ENCODE measurements at places on chromosomes 7 and 10. TPM values are rescaled to one million over a fixed set of nuclear protein-coding genes. Genes with fewer than 3 reads are reported as not detected.

TMEM225B gene
- total RNA-seq = 0.24 TPM

HEPACAM2 gene
- total RNA-seq = 0.12 TPM

PCBD1 gene
- total RNA-seq = 48.8 TPM

FAM25C gene
- total RNA-seq = not detected

PANK1 gene
- total RNA-seq = 4.4 TPM

DNA sequence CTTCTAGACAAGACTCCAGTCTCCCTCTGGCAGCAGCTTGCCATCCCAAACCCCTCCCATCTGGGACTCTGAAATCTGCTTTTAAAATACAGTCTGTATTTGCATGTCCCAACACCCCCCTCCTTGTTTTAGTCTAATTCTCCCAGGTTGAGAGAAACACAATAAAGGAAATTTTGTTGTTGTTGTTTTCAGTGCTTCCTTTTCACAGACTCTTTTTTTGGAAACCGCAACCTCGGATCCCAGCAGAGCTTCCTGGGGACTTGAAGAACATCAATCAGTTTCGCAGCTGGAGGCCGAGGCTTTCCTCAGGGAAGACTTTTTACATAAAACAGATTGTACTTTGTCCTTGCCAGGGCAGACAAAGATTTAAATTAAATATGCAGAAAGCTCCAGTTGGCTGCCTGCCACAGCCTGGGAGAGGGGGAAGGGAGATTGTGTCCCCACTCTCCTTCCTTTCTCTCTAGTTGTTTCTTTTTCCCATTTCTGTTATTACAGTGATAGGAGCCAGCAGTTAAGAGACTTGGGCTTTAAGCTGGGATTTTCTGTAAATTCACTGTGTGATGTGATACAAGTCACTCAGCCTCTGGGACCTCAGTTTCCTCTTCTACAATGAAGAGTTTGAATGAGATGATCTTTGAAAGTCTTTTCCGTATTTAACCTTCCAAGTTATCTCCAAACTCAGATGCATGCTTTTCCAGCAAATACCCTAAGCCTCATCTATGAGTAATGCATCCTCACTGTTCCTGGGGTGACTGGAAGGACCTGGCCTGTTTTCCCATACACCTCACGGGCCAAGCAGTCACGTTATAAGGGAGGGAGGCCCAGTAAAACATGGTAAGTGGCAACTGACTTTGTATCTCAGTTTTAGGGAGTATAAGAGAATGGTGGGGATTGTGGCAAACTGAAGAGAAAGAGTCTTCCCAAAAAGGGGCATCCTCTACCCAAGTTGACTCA is 192.3 kb downstream of the REEP3 start:
- DNase-seq = no peak
- peak overlapping the region; percentile 21 for H3K4me3 ChIP-seq
- no peaks in the 10 kb centered on the region for H3K36me3 ChIP-seq
- H3K27me3 ChIP-seq = no peaks in the 10 kb centered on the region

GRCh38 chr7:131327626-131328376 is at the start of gene MKLN1:
MKLN1 (plus strand) TSS chr7:131327876; CDS start chr7:131327900, 24 bp downstream.
- peaks cover 54% of the 10 kb centered on the region for H3K4me1 ChIP-seq
- H3K27ac ChIP-seq = peak within 1 kb of the TSS; percentile 96
- peaks cover 20% of the 10 kb centered on the region for H3K36me3 ChIP-seq
- peak; percentile 74 for DNase-seq

DNA sequence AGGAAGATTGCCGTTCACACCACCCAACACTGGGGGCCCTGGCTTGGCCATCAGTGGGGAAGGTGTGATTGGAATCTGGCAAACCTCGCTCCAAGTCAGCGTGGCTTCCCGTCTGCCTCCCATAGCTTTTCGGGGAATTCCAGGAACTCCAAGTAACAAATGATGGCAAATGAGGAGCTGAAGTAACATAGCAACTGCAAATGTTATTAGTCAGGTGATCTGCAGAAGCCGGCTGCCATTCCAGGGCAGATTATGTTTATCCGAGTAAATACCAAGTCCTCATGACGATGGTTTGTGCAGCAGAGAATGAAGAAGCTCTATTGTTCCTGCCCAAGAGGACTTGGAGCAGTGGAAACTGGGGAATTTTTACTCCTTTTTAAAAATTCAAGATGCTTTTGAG is 270.5 kb upstream of the PODXL start:
- H3K36me3 ChIP-seq = no peaks in the 10 kb centered on the region
- H3K27ac ChIP-seq = no peak overlapping the region
- no peak overlapping the region for H3K4me3 ChIP-seq
- no peaks in the 10 kb centered on the region for H3K4me1 ChIP-seq
- DNase-seq = no peak
- peaks cover 42% of the 10 kb centered on the region for H3K27me3 ChIP-seq

- H3K27ac ChIP-seq = no peak overlapping the region
- H3K4me1 ChIP-seq = peaks cover 16% of the 10 kb centered on the region
- peaks cover 6% of the 10 kb centered on the region for H3K36me3 ChIP-seq
- peak; percentile 17 for DNase-seq
- H3K27me3 ChIP-seq = peaks cover 16% of the 10 kb centered on the region
- no peak overlapping the region for H3K4me3 ChIP-seq
Measured at GRCh38 chr10:46237815-46238510, 48.8 kb upstream of the ANTXRL start.

DNA sequence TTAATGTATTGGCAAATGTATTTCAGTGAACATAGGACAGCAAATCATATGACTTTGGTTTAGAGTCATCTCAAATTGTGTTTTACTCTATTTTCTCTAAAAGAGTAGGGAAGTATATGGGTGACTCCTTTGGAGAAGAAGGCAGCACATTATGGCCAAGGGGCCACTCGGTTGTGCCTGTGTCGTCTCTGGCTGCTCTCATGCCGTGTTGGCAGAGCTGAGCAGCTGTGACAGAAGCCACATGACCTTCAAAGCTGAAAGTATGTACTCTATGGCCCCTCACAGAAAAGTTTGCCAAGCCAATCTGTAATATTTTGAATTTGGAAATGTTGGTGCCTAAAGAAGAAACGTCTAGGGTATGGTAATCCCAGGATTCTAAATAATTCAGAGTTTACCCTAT is 47.5 kb downstream of the TASOR2 start:
- no peak overlapping the region for H3K4me3 ChIP-seq
- H3K27ac ChIP-seq = no peak overlapping the region
- no peaks in the 10 kb centered on the region for H3K27me3 ChIP-seq
- H3K4me1 ChIP-seq = no peaks in the 10 kb centered on the region
- DNase-seq = no peak

DNA sequence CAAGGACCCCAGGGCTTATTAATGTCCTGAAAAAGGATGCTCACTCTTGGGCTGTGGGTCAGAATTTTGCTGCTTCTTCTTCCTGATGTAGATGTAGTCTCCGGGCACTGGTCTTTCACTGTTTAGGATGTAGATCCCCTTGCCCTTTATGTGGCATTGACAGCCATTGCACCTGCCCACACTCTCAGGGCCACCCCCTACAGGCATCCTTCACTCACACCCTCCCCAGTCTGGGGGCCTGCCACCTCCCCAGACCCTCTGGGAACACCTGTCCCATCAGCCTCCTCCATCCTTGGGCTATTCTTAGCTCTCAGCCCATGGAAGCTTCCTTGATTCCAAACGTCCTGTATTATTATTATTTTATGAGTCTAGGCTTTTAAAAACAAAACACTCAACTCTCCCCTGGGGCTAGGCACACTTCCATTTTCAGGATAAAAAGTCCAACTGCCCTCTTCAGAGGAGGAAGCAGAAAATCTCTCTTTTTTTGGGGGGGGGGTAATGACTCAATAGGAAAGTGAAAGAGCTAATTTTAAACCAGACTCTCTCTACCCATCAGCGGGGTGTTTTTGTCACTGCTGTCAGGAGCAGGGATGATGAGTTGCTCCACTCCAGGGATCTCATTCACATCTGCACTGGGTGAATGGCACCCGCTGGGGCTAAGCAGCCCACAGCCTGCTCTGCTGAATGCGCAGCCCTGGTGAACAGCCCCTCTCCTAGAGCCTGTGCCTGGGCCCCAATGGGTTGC is 11.5 kb upstream of the KLRG2 start:
- no peaks in the 10 kb centered on the region for H3K36me3 ChIP-seq
- H3K4me1 ChIP-seq = peaks cover 10% of the 10 kb centered on the region
- H3K27ac ChIP-seq = no peak overlapping the region

DNA sequence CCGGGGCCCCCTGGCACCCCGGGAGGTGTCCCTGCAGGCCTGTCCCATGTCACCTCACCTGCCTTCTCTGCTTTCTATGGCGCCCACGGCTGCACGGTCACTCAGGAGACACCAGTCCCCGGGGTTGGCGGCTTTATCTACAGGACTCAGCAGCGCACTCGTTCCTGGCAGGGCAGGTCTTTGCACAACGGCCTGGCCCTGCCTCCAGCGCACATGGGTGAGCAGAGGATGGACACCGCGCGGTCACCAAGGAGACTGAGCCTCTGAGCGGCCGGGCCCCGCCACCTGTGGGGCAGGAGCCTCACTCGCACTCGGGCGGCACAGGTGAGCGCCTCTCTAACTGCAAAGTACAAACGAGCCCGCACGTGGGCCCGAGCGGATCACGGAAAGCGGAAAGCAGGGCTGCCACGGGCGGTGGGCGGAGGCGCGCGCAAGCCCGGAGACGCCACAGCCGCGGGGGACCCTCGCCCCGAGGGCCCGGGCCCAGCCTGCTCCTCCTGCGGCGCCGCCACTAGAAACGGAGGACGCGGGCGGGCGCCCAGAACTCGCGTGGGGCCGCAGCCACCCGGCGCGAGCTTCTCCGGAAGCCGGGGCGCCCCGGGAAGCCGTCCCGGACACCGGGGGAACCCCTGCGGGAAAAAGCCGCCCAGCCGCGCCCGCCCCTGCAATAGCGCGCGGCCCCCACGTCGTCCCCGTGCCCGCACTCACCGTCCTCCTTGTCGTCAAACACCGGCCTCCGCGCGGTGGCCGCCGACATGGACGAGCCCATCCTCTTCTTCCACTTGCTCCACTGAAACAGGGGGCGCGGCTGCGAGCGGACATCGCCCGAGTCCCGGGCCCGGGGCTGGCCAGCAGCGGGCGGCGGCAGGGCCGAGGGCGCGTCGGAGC is 642 bp downstream of the STK32C start:
- no peak for DNase-seq
- H3K4me1 ChIP-seq = no peaks in the 10 kb centered on the region
- no peaks in the 10 kb centered on the region for H3K36me3 ChIP-seq
- peak overlapping the region; percentile 71 for H3K4me3 ChIP-seq

DNA sequence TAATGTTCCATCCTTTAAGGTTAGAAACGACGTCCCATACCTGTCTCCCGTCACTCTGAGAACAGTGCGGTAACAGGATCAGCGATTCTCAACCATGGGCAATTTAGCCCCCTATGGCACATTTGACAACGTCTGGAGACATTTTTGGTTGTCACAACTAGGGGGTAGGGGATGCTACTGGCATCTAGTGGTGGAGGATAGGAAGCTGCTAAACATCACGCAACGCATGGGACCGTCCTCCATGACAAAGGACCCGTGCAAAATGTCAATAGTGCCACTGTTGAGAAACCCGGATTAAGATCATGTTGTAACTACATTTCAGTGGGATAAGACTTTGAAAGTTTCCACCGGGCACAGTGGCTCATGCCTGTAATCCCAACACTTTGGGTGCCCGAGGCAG is 5.0 kb upstream of the PAXIP1 start:
- H3K36me3 ChIP-seq = peaks cover 4% of the 10 kb centered on the region
- no peaks in the 10 kb centered on the region for H3K27me3 ChIP-seq
- no peak for DNase-seq
- peaks cover 11% of the 10 kb centered on the region for H3K4me1 ChIP-seq
- no peak overlapping the region for H3K27ac ChIP-seq

DNA sequence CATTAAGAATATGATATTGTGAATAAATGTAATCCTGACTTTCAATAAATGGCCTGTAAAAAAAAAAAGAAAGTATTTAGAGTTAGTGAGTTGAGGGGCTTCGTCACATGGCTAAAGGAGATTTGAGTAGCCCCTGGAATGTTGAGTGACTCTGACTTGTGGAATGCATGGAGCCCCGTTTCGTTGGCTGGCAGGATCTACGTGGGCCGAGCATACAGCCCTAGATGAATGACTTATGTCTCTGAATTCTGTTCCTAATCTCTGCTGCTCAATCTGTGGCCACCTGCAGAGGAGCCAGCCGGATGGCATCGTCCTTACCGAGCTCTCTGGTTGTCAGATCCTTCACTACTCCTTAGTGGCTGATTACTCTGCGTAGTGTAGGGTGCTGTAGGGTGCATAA is 155.7 kb downstream of the MGMT start:
- H3K27me3 ChIP-seq = peaks cover 4% of the 10 kb centered on the region
- H3K4me3 ChIP-seq = no peak overlapping the region
- H3K4me1 ChIP-seq = peaks cover 8% of the 10 kb centered on the region

DNA sequence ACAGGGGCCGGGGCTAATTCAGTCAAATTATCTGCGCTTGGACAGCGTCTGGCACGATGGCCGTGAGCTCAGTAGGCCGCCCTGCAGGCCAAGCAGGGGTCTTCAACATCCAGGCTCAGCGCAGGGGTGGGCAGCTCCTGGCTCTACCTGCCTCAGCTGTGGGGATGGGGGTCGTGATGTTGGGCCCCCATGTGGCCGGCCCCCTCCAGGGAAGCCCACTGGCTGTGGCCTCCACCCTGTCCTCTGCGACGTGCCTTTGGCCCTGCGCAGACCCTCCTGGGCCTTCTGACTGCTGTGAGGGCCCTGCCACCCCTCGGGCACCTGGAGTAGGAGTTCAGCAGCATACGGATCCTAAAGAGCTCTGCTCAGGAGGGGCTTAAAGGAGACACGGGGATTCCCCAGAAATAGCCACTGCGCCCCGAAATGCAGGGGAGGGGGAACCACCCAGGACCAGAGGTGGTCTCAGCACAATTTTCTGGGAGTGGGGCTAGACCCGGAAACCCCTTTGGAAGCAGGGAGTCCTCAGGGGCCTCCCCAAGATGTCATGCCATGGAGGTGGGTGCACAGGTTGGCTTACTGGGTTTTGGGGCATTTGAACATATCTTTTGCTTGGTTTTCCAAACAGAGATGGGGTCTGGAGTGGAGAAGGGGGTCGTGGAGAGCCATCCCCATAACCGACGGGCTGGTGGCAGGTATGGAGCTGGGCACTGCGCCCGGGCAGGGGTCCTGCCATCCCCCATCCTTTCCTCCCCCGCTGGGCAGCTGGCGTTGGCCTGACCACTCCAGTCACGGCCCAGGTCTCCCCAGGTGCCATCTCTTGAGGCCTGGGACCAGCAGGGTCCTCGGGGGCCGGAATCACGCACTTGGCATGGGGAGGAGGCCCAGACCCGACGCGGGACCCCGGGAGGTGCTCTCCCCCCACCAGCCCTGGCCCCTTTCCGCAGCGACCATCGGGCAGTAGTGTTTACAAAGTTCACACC is 4.0 kb upstream of the ADAP1 start:
- H3K4me3 ChIP-seq = no peak overlapping the region
- H3K27ac ChIP-seq = no peak overlapping the region
- H3K27me3 ChIP-seq = peaks cover 19% of the 10 kb centered on the region

DNA sequence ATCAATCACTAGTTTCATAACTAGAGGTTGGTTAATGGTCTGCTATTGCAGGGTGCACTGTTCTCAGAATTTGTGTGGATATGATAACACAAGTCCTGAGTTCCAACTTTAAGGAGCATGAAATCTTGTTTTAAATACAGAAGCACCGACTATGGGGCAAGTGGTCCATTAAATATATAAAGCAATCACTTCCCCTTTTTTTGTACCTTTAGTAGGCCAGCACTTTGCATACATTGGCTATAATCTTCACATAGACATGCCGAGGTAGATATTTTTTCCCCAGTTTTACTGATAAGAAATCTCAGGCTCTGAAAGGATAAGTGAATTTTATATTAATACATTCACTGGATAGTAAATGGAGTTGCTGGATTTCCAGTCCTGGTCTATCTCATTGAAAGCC is 286.3 kb downstream of the NRG3 start:
- H3K4me3 ChIP-seq = no peak overlapping the region
- H3K4me1 ChIP-seq = no peaks in the 10 kb centered on the region
- no peaks in the 10 kb centered on the region for H3K36me3 ChIP-seq
- H3K27me3 ChIP-seq = no peaks in the 10 kb centered on the region
- DNase-seq = no peak

Measured in HFFc6 (cell line).